ENCODE measurements at places on chromosomes 5 and 9. TPM values are rescaled to one million over a fixed set of nuclear protein-coding genes. Genes with fewer than 3 reads are reported as not detected.

CCNJL gene
- total RNA-seq, result 15.6 TPM

LHX6 gene
- total RNA-seq, result 2.8 TPM

SKIC3 gene
- total RNA-seq, result 101 TPM

MLANA gene
- total RNA-seq, result not detected

CCL27 gene
- 32.5 TPM for total RNA-seq

STING1 gene
- total RNA-seq, result 141 TPM

CMYA5 gene
- 0.77 TPM for total RNA-seq

ADAMTS13 gene
- 4.4 TPM for total RNA-seq

PCDHGA11 gene
- 5.9 TPM for total RNA-seq

PCDHGA2 gene
- 1.8 TPM for total RNA-seq

MYMK gene
- total RNA-seq, result not detected

PDCD1LG2 gene
- 3.0 TPM for total RNA-seq

C5orf52 gene
- not detected for total RNA-seq

GALNT12 gene
- total RNA-seq, result 26.0 TPM

SHROOM1 gene
- 21.0 TPM for total RNA-seq

JAK2 gene
- total RNA-seq, result 27.8 TPM

KCNT1 gene
- 0.22 TPM for total RNA-seq

CHSY3 gene
- 3.1 TPM for total RNA-seq

EPB41L4A gene
- total RNA-seq, result 15.9 TPM

SLC34A3 gene
- not detected for total RNA-seq

RAD23B gene
- total RNA-seq, result 81.0 TPM

DAPK1 gene
- 250 TPM for total RNA-seq

GFPT2 gene
- 35.4 TPM for total RNA-seq

AIF1L gene
- 11.5 TPM for total RNA-seq

REEP2 gene
- total RNA-seq, result 0.33 TPM

COL23A1 gene
- total RNA-seq, result 0.61 TPM

CDH18 gene
- total RNA-seq, result not detected

FRRS1L gene
- total RNA-seq, result not detected

PRR16 gene
- 1.7 TPM for total RNA-seq

TTC23L gene
- not detected for total RNA-seq

FAM221B gene
- not detected for total RNA-seq

PAEP gene
- not detected for total RNA-seq

TLX3 gene
- not detected for total RNA-seq

PCDHAC1 gene
- 7.6 TPM for total RNA-seq

CDC14B gene
- 12.6 TPM for total RNA-seq

BRINP1 gene
- not detected for total RNA-seq

SLIT3 gene
- 10.8 TPM for total RNA-seq

ZMAT2 gene
- 32.4 TPM for total RNA-seq

GHR gene
- 4.2 TPM for total RNA-seq

DMRT2 gene
- total RNA-seq, result 0.78 TPM

SOX30 gene
- total RNA-seq, result not detected

KLF9 gene
- 70.4 TPM for total RNA-seq

RETREG1 gene
- 50.2 TPM for total RNA-seq

ZFP37 gene
- total RNA-seq, result 1.5 TPM

SLC35A4 gene
- total RNA-seq, result 92.3 TPM

RECK gene
- total RNA-seq, result 17.6 TPM

CARD6 gene
- total RNA-seq, result 19.1 TPM

ADAM19 gene
- total RNA-seq, result 5.5 TPM

AK3 gene
- total RNA-seq, result 47.8 TPM

NSG2 gene
- total RNA-seq, result 0.15 TPM

GABRA1 gene
- total RNA-seq, result not detected

SPARC gene
- total RNA-seq, result 424 TPM

SCAI gene
- 77.5 TPM for total RNA-seq

SLC6A7 gene
- 0.44 TPM for total RNA-seq

IFNB1 gene
- total RNA-seq, result not detected

OR1K1 gene
- not detected for total RNA-seq

FBLL1 gene
- not detected for total RNA-seq

SPATA31A3 gene
- total RNA-seq, result not detected

COL15A1 gene
- 2.6 TPM for total RNA-seq

TNFSF8 gene
- 6.5 TPM for total RNA-seq
